Fibroblast of the conjunctiva (primary cell): ENCODE measurements at places on chromosomes 7 and 10.
A peak's percentile ranks its signal among the peaks of the same experiment; 100 is the strongest.

DNA sequence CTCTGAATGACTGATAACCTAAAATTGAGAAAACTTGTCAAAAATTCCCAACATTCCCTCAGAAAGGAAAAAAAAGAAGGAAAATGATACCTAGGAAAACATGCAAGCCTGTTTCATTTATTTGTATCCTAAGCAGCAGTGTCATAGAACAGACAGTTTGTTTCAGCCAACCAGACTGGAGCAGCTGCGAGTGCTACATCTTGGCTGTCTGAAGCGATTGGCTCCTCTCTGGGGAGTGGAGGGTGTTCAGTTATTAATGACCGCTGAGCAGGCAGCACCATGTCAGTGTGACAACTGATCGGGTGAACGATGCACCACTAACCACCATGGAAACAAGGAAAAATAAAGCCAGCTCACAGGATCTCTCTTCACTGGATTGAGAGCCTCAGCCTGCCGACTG is at the start of gene LRRN3:
Gene LRRN3 (plus strand): TSS at position 282 of the 400 bp plus-strand sequence. CDS start 31,646 bp downstream, outside the sequence.
- DNase-seq = no peak

DNA sequence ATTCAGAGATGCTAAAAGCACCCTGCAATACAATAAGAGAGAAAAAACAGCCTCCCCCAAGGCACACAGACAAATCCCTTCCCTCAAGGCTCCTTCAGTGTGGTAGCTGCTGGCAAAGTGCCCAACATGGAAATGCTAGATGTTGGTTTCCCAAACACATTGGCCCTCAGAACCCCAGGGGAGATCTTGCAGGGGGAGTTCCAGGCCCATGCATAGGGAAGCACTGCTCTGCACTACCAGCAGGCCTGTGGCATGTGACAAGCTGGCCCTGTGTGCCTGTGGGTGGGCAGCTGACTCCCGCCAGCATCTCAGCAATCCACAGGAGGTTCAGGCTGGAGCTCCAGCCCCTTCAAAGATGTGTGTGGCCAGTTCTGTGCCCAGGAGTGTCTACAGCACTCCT is 16.8 kb upstream of the CSGALNACT2 start:
- DNase-seq = no peak

GRCh38 chr7:94567396-94567795 is 57.8 kb downstream of the CASD1 start:
- DNase-seq = no peak

- DNase-seq = no peak
Measured at GRCh38 chr7:29527505-29528108, 36.0 kb upstream of the PRR15 start.

DNA sequence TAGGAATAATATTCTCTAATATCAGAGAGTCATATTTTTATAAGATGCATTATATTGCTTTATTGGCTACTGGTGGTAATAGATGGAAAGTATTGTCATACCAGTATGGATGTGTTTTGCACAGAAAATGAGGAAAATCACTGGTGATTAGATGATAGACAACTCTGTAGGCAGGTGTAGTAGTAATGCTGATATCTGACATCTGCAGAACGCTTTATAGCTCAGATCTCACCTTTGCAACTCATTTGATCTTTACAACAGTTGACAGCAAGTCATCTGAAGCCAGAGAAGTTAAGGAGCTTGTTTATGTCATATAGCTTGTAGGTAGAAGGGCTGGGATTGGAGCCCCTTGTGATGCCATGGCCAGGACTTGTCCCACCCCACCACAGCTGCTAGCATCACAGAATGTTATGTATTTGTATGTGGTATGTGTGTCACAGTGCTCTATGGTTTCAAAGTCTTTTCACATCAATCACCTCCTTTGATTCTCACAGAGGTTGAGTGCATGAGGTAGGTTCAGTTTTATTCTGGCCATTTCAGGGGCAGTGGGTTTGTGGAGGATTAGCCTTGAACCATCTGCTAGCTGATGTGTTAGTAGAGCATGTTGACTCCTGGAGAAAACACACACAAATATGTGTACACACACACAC is 140.0 kb downstream of the SORCS3 start:
- DNase-seq = no peak

DNA sequence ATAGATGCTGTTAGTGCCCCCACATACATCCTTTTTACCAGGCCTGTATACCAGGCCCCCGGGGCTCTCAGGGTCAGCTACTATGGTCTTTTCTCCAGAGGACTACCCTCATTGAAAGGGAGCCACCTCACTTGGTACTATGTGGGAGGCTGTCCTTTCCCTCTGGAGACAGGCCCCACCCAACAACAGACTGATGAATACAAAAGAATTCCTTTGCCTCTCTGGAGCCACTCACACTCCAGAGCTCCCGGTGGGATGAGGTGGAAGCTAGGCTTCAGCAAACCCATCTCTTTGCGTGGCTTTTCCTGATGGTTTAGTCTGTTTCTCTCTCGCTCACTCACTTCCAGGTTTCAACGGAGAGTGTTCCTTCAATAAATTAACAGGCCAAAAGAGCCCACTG is 30.3 kb downstream of the ANKMY2 start:
- DNase-seq = no peak

DNA sequence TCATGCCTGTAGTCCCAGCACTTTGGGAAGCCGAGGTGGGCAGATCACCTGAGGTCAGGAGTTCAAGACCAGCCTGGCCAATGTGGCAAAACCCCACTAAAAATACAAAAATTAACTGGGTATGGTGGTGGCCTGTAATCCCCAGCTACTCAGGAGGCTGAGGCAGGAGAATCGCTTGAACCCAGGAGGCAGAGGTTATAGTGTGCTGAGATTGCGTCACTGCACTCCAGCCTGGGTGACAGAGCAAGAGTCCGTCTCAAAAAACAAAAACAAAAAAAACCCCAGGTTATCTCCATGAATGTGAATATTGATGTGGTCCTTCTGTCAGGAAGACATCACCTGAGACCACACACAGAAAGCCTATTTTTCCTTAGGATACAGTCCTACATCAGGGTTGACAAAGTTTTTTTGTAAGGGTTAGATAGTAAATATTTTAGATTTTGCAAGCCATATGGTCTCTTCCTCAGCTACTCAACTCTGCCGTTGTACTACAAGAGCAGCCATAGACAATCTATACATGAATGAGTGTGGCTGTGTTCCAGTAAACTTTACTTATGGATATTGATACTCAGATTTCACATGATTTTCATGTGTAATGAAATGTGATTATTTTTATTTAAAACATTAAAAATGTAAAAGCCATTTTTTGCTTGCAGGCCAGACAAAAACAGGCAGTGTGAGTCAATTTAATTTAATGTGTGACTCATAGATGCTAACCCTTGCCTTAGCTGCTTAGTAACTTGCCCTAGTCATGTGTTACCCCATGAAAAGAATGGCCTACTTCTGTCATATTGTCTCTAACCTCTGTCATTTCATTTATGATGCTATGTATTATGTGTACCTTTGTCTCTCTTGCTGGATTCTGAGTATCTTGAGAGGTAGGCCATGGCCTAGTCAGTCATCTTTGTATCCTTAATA is 78.1 kb downstream of the TPST1 start:
- DNase-seq = peak; percentile 73

- no peak for DNase-seq
Measured at GRCh38 chr10:34219753-34220548, 595.1 kb downstream of the PARD3 start.

DNA sequence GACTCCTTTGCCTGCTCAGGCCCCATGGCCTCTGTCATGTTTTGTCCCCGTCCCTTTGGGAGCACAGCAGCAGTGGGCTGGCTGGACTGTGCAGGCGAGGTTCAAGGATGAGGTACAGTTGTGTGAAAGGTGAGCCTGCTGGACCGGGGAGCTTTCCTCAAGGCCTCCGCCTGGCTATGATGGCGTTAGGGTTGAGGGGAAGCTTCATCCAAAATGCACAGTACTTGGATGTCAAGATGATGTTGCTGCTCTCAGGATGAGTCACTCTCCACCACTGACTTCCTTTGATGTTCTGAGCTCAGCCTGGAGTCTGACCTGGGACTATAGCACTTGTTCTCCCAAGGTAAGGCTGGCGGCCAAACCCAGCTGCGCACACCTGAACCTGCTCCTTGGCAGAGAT is 152.7 kb upstream of the SHH start:
- no peak for DNase-seq

- no peak for DNase-seq
Measured at GRCh38 chr10:100847440-100847839, 65.3 kb upstream of the SLF2 start.

DNA sequence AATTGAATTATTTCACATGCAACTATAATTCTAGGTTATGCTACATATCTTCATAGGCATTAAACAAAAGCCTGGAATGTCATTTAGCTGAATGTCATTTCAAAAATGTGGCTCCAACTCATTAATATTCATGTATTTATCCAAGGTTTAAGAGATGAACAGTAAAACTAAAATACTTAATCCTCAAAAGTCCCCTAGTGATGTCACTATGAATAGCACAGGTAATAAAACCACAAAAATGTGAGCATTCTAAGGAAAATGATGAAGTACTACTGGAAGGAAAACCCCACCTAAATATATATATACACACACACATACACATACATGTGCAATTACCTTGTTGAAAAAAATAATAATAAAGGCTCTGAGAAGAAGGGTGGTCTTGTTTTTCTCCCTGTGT is 154.4 kb upstream of the ASAH2 start:
- no peak for DNase-seq

DNA sequence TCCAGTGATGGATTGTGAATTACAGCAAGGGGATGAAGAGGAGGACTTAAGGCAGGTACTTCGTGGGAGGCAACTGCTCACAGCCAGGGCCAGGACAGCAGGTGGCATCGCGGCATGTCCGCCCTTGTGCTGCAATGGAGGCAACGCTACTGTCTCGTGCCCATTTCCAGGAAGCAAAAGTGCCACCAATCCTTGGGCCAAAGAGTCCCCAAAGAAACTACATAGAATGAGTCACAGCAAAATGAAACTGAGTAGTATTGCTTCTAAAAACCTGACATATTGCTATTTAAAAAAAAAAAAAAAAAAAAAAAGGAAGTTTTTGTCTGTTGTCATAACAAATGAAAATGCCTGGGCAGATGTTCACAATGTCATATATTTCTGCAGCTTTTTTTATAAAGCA is 46.6 kb downstream of the RSU1 start:
- DNase-seq = no peak
